Activated CD8-positive, alpha-beta memory T cell treated with anti-CD3 and anti-CD28 coated beads for 4 hours (primary cell): ENCODE measurements at places on chromosomes 6 and 20.

- no peak for DNase-seq
Measured at GRCh38 chr20:24450624-24451376, 18.6 kb upstream of the SYNDIG1 start.

GRCh38 chr6:16712255-16712930, 48.9 kb downstream of the ATXN1 start:
- DNase-seq = no peak

GRCh38 chr6:133368664-133369063, 127.5 kb downstream of the EYA4 start:
- no peak for DNase-seq

DNA sequence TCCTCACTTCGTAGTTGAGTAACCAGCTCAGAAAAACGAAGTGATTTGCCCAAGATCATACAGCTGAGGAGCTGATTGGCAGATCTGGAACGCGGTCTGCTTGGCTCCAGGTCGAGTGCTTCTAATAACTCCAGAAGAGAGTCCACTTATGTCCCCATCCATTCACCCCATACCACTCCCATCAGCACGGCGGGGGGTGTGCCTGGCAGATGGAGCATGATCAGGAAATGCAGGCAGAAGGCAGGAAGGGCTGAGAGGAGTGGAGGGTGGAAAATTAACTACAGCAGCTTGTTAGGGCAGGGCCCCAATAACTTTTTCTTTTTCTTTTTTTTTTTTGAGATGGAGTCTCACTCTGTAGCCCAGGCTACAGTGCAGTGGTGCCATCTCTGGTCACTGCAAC, 15.0 kb downstream of the FITM2 start:
- no peak for DNase-seq
